GM10248 (cell line): ENCODE measurements at places on chromosomes 13 and 19.

DNA sequence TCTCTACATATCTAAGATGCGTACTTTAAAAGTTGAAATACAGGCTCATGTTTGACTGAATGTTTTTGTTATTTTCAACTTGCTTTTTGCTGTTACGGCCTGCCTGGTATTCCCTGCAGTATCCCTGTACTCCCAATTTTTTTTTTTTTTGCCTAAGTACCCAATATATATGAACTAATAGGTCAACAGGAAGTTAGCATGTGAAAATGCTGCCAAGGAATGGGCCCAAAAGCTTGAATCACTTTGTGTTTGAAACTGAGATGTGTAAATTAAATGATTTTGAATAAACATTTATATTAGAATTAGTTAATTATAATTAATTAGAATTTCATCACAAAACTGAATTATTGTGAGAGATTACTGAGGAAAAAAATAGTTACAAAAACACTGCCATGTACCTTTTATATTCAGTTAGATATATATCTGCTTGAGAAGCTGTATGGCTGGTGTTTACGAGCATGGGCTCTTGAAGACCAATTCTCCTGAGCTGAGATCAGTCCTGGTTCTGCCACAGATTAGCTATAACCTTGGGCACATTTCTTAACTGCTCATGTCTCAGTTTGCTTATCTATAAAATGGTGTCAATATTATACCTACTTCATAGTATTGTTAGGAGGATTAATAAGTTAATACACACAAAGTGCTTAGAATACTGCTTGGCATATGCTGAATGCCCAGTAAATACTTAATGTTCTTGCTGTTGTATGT is 16.0 kb downstream of the TDRD3 start:
- no peak for DNase-seq

DNA sequence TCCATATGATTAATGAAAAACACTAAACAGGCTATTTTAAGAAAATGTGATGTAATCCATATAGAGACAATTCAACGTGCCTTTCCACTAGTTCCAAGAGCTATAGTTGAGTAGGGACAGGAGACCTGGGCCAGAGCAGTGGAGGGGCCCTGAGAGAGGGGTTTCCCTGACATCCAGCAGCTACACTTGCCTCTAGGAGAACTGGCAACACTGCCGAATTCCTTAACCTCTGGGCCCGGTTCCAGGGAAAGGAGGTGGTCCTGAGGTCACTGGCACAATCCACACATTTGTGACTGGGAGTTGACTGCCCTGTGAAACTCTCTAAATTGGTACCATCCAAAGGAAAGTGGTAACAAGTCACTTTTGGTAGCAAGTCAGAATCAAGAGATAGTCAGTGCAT is 264.4 kb downstream of the DCLK1 start:
- DNase-seq: no peak

DNA sequence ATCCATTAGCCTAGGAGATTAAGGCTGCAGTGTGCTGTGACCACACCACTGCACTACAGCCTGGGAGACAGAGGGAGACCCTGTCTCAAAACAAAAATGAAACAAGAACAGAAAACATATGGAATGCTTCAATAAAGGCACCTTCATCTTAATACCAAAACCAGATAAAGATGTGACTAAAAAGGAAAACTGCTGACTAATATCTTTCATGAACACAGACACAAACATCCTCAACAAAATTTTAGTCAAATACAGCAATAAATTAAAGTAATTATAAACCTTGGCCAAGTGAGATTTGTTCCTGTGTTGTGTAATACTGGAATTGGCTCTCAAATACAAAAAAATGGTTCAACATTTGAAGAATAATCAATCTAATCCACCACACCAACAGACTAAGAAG is 103.5 kb downstream of the PRR20E start:
- no peak for DNase-seq

GRCh38 chr13:34335014-34336007 is 517.4 kb downstream of the RFC3 start:
- no peak for DNase-seq

DNA sequence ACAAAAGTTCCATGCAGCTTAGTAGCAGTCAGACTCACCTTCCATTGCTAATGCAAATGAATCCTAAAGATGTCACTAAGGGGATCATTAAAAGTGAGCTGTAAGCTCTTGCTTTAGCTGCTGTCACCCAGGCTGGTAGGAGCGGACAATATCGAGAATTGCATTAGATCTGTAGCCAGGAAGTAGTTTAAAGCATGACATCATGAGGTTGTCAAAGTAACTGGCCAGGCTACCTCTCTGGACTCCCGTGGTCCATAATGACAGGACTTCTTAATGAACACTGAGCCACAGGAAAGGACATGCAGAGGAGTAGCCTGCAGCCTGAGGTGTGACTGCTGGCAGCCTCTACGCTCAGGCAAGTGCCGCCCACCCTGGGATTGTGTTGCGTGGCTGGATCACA is 522.3 kb upstream of the NBEA start:
- DNase-seq: no peak

DNA sequence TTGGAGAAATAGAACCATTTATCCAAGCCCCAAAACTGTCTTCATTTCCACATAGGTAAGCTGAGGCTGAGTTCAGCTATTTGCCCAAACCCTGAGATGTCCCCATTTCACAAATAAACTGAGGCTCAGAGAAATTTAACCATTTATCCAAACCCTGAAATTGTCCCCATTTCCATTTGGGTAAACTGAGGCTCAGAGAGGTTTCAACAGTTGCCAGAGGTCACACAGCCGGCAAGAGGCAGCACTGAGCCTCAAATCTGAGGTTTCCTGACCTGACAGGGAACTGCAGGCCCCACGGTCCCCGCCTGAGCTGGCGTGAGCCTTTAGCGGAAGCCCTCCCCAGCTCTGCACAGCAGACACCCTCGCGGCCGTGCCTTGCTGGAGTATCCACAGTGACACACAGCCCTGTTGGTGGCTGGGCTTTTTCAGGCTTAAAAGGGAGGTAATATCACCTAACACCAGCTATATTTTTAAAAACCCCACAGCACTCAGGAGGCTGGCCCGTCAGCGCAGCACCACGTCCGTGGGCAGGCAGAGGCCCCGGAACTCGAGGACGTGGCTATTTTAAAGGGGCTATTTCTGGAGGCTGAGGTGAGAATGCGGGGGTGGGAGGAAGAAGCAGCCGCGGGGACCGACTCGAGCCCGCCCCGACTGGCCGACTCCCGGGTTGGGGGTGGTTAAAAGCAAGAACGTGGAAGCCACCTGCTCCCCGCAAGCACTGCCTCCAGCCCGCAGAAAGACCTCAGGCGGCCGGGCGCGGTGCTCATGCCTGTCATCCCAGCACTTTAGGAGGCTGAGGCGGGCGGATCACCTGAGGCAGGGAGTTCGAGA is 18.5 kb downstream of the PTPRS start:
- DNase-seq: peak; percentile 89

GRCh38 chr13:60348097-60348496 is 48.9 kb upstream of the TDRD3 start:
- DNase-seq: no peak

DNA sequence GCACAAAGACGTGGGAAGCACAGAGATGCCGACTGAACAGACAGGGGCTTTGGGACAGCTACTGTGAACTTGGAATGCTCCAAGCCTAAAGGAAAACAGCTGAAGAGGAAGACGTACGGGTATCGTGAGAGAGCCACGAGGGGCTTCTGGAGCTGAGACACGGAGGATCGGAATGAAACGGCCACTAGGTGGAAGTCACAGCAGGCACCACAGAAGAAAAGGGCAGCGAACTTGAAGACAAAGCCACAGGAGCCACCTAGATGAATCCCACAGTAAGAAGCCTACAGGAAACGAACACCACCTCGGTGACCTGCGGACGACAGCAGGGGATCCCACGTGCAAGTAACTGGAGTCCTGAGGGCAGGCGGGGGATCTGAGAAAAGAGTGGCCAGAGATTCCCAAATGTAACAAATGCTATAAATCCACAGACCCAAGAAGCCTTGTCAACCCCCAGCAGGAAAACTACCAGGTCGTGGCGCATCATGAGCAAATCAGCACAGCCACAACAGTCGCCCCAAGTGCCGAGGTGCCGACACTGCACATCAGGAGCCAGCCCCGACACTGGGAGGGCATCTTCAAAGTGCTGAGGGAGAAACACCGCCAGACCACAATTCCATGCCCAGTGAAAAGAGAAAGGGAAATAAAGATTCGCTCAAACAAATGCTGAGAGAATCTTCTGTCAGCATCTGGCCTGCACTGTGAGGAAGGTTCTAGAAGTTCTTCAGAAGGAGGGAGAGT is 39.3 kb upstream of the ISYNA1 start:
- no peak for DNase-seq

DNA sequence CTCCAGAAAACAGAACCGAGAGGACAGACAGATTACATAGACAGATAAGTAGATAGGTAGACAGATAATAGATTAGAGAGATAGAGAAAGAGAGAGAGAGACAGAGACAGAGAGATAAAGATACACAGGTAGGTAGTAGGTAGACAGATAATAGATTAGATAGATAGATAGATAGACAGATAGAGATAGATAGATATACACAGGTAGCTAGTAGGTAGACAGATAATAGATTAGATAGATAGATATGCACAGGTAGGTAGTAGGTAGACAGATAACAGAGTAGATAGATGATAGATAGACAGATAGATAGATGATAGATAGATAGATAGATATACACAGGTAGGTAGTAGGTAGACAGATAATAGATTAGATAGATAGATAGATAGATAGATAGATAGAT is 10.1 kb downstream of the FFAR2 start:
- DNase-seq: no peak

GRCh38 chr13:44972956-44973581 is 16.2 kb downstream of the NUFIP1 start:
- no peak for DNase-seq

DNA sequence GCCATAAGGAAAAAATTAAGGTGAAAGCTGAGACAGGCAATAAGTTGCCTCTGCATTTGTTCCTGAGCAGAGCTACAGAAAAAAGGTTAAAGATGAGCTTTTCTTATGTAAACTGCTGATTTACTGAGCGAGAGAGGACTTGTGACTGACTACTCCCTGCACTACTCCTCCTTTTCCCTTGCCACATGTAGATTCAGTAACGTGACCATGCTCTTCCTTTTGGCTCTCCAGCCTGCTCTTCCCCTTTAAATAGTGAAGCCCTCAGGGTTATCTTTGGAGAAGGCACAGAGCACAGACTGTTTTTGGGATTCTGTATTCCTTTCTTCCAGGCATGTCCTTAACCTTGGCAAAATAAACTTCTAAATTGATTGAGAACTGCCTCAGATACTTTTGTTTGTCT is 630.2 kb downstream of the UQCRFS1 start:
- DNase-seq: no peak

- DNase-seq: no peak
Observed at GRCh38 chr13:94495806-94496205, 16.3 kb upstream of the DCT start.

DNA sequence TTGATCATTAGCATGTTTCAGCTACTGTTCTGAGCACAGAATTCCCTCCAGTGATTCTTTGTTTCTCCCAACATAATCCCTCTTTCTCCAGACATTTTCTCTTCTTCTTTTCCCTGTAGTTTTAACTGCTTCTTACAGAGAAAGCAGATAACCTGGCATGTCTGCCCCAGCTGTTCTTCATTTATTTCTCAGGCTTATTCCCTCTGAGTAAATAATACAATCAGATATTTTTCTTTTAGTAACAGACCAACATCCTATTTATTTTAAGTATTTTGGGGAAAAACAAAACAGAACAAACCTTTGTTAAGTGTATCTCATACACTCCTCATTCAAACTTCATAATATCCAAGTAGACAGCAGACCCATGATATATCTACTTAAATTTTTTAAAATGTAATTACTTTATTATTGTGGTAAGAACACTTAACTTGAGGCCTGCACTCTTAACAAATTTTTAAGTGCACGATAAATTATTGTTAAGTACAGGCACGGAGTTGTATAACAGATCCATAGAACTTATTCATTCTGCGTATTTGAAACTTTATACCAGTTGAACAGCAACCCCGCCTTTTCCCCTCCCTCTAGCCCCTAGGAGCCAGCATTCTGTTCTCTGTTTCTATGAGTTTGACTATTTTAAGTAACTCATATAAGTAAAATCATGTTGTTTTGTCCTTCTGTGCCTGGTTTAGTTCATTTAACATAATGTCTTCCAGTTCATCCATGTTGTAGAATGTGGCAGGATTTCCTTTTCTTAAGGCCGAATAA is 540.0 kb downstream of the LMO7 start:
- DNase-seq: no peak

GRCh38 chr13:100773923-100774663 is 99.5 kb upstream of the TMTC4 start:
- DNase-seq: no peak

GRCh38 chr13:25927932-25928331 is 123.9 kb downstream of the SHISA2 start:
- no peak for DNase-seq

DNA sequence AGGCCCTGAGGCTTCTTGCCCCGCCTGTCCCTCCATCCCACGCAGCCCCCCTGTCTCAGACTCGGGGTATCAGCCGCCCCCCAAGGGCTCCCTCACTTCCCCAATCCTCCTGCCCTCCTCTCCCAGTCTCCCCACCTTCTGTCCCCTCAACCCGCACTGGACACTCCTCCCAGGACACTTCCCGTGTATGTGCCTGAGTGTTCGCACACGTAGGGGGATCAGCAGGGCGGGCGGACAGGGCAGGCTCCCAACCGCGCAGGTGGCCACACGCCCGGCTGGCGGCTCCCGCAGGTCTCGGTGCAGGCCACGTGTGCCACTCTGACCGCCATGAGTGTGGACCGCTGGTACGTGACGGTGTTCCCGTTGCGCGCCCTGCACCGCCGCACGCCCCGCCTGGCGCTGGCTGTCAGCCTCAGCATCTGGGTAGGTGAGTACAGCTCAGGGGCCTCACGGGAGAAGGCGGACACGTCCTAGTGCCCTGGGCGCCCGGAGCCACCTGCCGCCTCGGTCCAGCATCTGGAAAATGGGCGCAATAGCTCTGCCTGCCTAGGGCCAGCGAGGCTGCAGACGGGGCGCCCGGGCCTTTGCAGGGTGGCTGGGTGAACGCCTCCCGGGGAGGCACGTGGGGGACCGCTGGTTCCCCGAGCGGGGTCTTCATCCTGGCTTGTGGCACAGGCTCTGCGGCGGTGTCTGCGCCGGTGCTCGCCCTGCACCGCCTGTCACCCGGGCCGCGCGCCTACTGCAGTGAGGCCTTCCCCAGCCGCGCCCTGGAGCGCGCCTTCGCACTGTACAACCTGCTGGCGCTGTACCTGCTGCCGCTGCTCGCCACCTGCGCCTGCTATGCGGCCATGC is 2.3 kb downstream of the KISS1R start:
- DNase-seq: no peak

- DNase-seq: no peak
Observed at GRCh38 chr19:51427201-51427600, 9.8 kb upstream of the SIGLEC10 start.

- no peak for DNase-seq
Observed at GRCh38 chr19:19329126-19329525, 8.5 kb downstream of the MAU2 start.

DNA sequence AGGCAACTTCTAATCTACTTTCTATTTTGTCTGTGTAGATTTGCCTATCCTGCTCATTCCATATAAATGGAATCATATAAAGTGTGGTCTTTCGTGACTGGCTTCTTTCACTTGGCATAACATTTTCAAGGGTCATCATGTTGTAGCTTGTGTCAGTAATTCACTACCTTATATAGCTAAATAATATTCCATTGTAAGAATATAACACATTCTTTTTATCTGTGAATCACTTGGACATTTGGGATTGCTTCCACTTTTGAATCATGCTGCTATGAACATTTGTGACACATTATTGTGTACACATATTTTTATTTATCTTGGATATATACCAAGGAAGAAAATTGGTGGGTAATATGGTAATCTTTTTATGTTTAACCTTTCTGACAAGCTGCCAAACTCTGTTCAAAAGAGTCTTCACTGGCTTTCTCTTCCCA is 89.0 kb upstream of the CSNK1A1L start:
- DNase-seq: no peak
